ENCODE measurements at places on chromosomes 1 and 21.

DNA sequence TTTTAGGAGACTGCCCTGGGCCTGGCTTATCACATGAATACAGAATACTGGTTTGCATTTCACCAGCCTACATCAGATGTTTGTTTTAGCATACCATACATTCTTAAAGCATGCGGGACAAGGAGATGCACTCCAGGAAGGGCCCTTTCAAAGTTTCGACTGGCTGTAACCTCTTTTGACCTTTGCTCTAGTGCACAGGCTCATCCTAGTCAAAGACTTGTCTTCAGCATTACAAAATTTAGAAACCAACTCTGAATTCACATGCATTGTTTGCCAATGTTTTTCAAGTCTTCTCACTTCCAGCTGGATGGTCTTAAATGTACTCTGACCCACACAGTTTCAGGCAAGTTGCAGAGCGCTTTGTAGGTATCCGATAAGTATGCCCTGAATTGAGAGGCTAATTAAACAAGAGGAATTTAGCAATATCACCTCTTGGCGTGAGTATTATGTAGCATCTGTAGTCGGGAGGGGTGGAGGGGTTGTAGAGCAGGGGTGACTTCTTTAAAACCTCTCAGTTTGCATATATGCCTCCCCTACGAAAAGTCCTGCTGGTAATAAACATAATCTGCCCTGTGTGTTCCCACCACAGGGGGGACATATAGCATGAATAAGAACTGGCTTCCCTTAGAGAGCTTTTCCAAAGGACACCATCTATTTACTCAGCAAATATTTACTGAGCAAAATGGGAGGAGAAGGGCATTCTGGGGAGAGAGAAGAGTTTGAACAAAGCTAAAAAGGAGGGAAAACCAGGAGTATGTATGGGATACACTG lies 24.4 kb upstream of the AHCYL1 start:
- DNase-seq, result no peak

GRCh38 chr1:166090244-166090643 lies 76.6 kb downstream of the FAM78B start:
- no peak for DNase-seq

DNA sequence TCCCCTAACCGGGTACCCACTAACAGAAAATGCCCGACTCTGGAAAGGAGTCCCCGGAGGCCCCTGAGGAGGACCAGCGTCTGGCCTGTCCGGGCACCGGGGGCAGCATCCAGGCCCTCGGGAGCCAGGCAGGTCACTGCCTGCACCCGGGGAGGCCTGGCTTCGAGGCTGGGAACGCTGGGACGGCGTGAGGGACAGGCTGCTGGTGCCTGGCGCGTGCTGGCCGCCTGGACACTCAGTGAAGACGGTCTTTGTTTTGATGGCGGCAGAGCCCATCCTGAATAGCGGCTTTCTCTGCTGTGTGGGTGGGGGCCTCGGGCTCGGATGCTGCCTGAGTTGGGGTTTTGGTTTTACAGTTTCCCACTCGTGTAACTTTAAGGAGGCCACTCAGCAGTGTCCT lies 37.6 kb downstream of the PRKCZ start:
- no peak for DNase-seq

- no peak for DNase-seq
Measured at GRCh38 chr1:204036882-204037655, 35.8 kb upstream of the SOX13 start.

DNA sequence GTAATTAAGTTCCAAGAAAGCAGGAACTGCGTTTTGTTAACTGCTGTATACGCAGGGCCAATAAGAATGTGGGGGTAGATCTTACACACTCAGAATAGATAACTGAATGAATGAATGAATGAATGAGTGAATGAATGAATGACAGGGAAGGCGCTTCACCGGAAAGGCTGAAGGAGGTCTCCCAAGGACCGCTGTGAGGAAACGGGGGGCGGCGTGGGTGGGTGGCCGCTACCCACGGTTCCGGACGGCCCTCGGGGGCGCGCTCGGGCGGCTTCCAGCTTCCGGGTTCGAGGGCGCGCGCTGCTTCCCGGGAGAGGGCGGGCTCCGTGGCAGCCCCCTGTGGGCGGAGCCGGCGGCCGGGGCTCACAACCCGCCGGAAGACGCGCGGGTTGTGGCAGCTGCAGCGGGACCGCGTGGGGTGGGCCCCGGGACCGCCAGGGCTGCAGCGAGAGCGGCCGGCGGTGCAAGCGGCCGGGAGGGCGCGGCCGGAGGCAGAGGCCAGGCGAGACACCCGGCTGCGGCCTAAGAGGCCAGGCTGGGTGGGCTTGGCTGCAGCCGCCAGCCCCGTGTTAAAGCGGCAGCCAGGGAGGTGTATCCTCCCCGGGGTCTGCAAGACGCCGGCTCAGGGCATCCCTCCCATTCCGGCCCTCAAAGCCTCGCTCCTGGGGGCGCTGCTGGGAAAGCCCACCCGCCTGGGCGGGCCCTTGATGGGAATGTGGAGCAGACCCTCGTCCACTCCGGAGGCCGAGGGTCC lies at the start of gene ZFP69:
TSS of gene ZFP69 (plus strand) at position 367 of the 754 bp plus-strand sequence. CDS start 2,072 bp downstream, outside the sequence.
- DNase-seq, result peak; percentile 64

- no peak for DNase-seq
Measured at GRCh38 chr1:109979489-109980091, 5.0 kb upstream of the AHCYL1 start.

DNA sequence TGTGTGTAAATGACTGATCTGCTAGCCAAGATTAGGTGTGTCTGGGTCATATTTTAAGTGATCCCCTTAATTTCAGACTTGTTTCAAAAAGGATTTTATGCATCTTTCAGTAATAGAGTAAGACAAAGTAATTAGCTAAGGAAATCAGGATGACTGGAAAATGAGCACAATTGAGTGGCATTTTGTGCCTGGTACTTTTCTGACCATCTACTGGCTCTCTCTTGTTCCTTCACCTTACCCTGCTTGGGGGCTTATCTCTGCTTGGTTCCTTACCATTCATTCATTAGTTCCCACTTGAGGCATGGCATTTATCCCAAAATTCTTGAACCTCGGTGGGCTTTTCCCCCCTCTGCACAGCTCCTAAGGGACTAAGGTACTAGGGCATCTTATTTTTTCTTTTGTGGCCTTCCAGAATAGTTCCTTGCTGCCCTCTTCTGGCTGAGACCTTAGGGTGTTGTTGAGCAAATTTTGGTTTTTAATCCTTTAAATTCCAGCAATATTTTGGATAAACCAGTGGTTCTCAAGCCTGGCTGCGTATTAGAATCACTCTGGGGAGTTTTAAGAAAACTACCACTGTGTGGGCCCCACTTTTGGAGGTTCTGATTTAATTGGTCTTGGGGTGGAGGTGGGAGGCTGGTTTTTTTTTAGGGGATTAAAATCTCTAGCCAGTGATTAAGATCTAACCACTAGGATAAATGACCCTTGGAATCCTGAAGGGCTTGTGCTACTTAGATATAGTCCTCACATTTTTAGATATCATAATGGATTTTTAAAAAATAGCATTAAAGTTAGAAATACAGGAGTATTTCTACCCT lies 50.8 kb downstream of the HS2ST1 start:
- peak; percentile 4 for DNase-seq

DNA sequence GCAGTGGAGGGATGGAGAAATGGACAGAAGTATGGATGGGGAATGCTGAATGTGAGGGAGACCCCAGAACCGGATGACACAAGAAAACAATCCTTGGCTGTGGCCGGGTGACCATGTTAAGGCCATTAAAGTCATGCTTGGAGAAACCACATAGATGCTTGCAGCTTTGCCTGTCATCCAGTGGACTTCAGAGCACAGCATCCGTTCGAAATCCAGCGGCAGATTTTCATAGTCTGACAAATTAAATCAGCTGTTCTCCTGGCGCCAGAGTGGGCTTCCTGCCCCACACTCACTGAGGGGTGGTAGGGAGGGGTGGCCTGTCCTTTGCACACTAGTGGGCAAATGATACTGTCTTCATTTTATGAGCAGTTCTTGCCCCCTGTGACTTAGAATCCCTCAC lies 35.1 kb downstream of the ABCG1 start:
- DNase-seq, result no peak

GRCh38 chr1:33563699-33564098 lies 91.3 kb downstream of the ZSCAN20 start:
- no peak for DNase-seq

DNA sequence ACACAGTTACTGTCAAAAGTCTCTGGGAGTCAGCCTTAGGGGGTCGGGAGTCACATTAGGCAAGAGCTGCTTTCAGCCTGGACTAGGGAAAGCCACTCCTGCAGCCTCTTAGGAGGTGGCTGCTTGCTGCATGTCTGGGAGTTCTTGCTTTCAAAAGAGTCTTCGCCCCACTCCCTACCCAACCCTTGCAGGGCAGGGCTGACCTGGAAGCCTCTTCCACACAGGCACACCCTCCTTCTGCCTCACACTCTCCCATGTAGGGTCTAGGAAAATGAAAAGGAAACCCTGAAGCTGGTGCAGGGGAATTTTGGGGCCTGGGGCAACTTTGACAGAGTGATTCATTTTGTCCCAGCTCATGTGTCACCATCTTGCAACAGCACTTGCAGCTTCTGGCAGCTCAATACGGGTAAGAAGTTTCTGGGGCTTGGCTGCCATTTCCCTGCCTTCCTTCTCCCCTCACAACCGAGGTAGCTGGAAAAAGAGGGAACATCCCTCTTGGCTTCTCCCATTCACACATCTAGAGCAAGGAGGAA lies 37.3 kb downstream of the KCND3 start:
- no peak for DNase-seq

DNA sequence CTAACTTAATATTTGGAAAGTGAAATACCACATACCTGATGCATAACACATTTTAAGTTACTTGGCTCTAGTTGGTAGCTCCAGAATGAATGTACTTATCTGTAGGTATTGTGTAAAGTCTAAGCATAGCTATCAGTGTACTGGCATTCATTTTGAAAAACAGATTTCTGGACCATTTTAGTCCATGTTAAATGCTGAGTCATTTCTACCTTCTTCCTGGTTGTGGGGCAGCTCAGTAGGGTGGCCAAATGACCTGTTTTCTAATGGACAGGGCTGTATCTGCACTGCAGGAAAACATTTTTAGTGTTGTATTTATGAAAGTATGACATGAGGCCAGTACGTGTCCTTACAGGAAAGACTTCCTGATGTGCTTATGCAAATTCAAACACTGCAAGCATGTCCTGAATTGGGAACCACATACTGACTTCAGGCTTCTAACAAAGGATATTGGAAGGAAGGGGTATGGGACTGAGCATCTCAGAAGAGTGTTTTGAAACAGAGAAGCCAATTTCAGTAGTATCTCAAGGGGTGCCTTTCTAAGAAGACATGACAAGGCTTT lies 300.3 kb upstream of the B3GALT2 start:
- no peak for DNase-seq

DNA sequence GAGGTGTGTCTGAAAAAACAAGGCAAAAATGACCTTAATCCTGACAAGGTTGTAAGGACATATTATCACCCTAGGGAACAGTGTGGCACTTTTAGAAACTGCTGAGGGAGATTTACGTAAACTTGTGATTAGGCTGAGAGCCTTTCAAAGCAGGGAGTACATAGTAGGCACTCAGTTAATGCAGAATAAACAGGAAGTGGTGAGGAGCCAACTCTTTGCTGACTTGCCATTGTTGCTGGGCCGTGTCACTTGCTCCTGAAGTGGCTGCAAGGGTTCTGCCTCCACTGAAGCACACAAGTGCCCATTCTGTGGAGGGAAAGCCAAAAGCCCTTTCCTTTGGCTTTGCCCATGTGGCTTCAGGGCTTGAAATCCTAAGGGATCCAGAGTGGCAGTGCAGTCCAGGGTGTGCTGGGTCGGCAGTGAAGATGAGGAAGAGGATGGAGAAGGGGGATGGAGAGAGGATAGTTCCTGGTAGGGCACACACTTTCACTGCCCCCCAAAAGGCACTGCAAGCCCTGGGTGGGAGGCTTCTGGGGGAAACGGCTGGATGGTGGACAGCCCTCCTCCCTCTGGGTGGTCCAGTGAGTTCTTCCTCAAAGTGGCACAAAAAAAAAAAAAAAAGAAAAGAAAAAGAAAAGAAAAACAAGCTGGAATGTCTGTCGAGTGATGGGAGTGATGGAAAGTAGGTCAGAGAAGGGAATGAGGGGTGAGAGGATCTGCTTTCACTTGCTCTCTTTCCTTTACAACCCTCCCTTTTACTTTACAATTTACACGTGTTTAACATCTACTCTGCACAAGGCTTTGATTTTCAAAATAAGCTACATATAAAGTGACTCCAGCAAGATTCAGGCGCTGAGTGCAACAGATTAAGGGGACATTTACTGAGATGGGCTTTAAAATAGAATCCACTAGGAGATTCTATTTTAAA lies 13.7 kb upstream of the RHEX start:
- no peak for DNase-seq

- DNase-seq, result no peak
Measured at GRCh38 chr1:116909512-116910378, at the start of gene PTGFRN. Gene PTGFRN (plus strand): TSS chr1:116909916. CDS start chr1:116910204, 288 bp downstream.

GRCh38 chr1:245997471-245998258 lies 509.4 kb downstream of the SMYD3 start:
- no peak for DNase-seq

DNA sequence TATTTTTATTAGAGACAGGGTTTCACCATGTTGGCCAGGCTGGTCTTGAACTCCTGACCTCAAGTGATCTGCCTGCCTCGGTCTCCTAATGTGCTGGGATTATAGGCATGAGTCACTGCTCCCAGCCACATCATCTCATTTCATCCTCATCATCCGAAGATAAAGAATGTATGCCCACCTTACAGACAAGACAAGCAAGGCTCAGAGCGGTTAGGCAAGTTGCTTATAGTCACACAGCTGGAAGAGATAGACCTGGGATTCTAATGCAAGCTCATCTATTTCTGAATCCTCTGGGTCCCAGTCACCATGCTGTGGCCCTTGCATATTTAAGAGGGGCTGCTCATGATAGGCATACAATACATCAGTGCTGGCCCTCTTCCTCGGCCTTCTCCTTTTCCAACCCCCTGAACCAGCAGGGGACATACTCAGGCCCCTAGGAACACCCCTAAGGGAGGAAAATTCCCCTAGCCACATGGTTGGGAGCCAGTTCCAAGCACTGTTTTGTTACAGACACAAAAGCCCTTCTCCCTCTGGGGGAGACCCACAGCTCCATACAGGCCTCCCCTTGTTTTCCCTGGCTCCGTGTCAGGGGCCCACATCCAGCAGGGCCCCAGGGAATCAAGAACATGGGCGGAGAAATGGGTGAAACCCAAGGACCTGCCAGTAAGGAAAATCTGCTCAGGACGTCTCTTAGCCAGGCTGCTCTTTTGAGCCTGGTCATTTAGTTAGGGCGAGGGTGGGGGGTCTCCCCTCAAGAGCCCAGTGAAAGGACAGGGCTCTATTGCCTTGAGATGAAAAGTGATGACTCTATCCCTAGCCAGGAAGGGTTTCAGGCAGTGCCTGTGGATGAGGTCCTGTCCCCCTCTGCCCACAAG lies 6.9 kb downstream of the CSRP1 start:
- DNase-seq, result no peak

DNA sequence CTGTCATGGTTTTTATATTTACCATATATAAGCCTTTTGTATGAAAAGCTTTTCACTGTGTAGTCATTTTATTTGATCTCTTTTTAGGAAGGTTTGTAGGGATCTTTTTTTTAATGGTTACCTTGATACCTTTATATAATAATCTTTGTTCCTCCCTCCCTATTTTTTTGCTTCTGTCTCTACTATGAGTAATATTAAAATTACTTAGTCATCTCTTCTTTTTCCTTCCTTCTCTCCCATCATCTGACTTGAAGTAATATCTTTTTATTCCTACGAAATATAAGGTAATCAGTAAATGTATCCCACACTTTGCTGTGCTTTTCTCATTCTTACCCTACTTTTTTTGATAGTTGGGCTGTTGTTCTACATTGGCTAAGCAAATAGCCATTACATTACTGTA lies 161.4 kb downstream of the MAGI3 start:
- DNase-seq, result no peak

GRCh38 chr1:221190249-221190648 lies 311.0 kb downstream of the HLX start:
- DNase-seq, result no peak

Data from CD4-positive, alpha-beta T cell treated with Interleukin-6 at 100 ng/mL for 8 hours (primary cell).